Body of pancreas (tissue), 4 donors: ENCODE measurements at places on chromosomes 1 and 21.
A peak's percentile ranks its signal among the peaks of the same experiment; 100 is the strongest.

- peaks cover 27% of the 10 kb centered on the region for H3K4me1 ChIP-seq
- H3K27me3 ChIP-seq: no peaks in the 10 kb centered on the region
- H3K4me3 ChIP-seq: no peak overlapping the region
- no peak overlapping the region for H3K27ac ChIP-seq
These were observed 25.8 kb downstream of the PIK3C2B start for GRCh38 chr1:204468766-204469302.

GRCh38 chr21:31181082-31181750, 142.9 kb upstream of the KRTAP19-8 start:
- peaks cover 3% of the 10 kb centered on the region for H3K27me3 ChIP-seq
- H3K36me3 ChIP-seq: no peaks in the 10 kb centered on the region
- no peaks in the 10 kb centered on the region for H3K4me1 ChIP-seq
- no peak overlapping the region for H3K4me3 ChIP-seq
- H3K27ac ChIP-seq: no peak overlapping the region
- no peak for DNase-seq

DNA sequence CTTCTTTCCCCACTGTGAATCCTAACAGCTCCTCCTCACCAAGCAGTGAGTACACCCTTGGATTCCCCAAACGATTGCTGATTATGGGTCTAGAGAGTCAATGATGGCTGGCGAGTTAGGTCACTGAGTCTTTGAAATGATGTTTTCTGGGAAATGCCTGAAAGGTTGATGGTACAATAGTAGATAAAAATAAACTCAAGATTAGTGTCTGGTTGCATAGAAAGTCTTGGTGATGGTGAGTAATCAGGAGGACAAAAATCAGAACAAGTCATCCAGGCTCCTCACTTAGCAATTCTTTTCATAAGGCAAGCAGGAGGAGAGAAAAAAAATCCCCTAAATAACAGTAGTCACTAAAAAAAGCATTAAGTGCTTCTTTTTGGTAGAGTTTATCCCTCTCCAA, 22.6 kb downstream of the HLX start:
- H3K36me3 ChIP-seq: no peaks in the 10 kb centered on the region
- H3K4me1 ChIP-seq: no peaks in the 10 kb centered on the region
- no peak overlapping the region for H3K27ac ChIP-seq
- no peaks in the 10 kb centered on the region for H3K27me3 ChIP-seq
- no peak for DNase-seq

DNA sequence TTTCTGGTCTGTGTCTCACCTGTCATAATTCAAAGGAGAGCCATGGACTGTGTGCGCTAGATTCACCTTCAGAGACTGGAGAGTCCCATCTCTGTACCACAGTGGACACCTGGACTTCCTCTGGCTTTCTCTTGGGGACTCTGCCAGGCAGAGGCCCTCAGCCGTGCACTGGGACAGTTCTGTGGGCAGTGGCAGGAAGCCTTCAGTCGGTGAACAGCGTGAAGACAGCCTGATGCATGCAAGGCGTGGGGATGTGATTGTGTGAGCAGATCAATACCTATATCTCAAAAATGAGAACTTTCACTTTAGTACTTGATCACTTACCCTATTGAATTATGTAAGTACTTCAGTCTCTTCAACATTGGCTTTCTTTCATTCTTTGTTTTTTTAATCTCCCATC, 245.3 kb downstream of the DISC1 start:
- no peaks in the 10 kb centered on the region for H3K36me3 ChIP-seq
- no peaks in the 10 kb centered on the region for H3K4me1 ChIP-seq
- H3K27me3 ChIP-seq: no peaks in the 10 kb centered on the region
- H3K27ac ChIP-seq: no peak overlapping the region

DNA sequence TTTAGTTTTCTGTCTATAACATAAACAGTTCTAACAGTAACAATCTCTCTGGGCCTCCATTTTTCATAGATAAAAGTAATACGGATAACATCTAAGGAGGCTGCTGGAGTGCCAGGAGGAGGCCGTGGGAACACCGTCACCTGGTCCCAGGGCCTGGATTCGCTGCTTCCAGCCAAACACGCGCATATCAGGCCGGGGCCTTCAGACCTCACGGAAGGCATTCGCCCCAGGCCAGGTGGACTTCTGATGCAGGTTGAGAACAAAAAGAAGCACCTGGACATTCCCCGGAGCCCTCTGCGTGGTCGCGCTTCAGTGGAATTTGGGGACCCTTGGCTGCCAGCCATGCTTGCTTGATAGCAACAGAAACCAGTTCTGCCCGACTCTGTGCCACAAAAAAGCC, 113.1 kb upstream of the GUCA2B start:
- no peaks in the 10 kb centered on the region for H3K36me3 ChIP-seq
- DNase-seq: peak; percentile 92
- peaks cover 30% of the 10 kb centered on the region for H3K4me1 ChIP-seq
- H3K27ac ChIP-seq: peak overlapping the region; percentile 52

DNA sequence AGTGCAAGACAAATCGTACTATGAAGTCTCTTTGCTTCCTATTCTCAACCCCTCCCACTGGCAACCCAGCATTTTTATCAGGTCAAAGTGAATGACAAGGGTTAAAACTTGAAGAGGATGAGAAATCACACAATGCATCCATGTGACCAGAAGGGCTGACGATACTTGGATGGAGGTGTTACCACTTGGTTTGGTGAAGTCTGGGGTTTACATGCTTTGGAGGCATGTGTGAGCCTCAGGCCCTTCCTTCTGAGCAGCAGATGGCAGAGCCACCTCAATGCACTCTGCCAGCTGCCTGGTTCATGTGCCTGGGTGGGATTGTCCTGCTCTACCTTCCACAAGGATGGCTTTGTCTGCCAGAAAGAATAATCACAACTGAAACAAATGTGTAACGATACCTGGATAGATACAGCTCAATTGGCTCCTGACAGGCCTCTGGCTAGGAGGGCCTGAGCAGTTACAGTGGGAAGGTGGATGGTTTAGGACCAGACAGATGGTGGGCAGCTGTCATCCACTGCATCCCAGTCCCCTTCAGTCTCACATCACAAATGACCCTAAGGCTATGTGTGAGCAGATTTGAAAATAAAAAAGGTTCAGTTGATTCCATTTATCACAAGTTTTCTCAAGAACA, 51.5 kb upstream of the CNIH3 start:
- no peaks in the 10 kb centered on the region for H3K36me3 ChIP-seq
- no peak overlapping the region for H3K27ac ChIP-seq
- H3K27me3 ChIP-seq: no peaks in the 10 kb centered on the region
- no peaks in the 10 kb centered on the region for H3K4me1 ChIP-seq
- DNase-seq: no peak

GRCh38 chr1:18290740-18291412, 183.3 kb downstream of the IGSF21 start:
- H3K27me3 ChIP-seq: peaks cover 6% of the 10 kb centered on the region
- no peak for DNase-seq
- no peaks in the 10 kb centered on the region for H3K36me3 ChIP-seq

DNA sequence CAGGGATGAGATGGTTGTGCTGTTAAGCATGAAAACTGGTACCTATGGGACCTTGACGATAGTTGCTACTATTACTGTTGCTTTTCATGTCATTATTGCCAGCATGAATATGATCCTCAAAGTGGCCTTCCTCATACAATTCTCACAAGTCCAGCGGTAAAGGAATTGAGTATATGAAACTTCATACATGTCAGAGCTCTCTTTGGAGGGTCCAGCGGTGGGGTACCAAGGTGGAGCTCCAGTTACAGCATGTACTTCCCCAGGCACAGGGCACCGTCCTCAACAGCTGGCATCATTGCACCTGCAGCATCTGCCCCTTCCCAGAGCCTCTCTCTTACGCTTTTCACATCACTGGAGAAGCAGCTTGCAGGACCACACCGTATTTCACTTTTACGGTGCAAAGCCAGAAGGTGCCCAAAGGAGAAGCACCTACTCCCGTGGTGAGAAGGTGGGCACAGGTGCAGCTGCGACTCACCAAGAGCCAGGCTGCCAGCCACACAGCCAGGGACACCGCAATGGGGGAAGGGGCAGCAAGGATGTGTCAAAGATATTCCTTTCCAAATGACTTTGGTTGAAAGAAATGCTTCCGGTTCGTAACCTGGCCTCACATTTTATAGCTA, 166.4 kb upstream of the IRF2BP2 start:
- H3K4me3 ChIP-seq: no peak overlapping the region
- DNase-seq: no peak

GRCh38 chr1:64699327-64699726, 45.5 kb upstream of the RAVER2 start:
- no peak for DNase-seq
- H3K4me3 ChIP-seq: no peak overlapping the region
- no peaks in the 10 kb centered on the region for H3K4me1 ChIP-seq

- H3K4me1 ChIP-seq: no peaks in the 10 kb centered on the region
- DNase-seq: no peak
- no peak overlapping the region for H3K4me3 ChIP-seq
- no peaks in the 10 kb centered on the region for H3K36me3 ChIP-seq
- no peaks in the 10 kb centered on the region for H3K27me3 ChIP-seq
- H3K27ac ChIP-seq: no peak overlapping the region
These were observed 19.8 kb downstream of the AVPR1B start for GRCh38 chr1:206097381-206097780.

- no peak overlapping the region for H3K27ac ChIP-seq
- no peaks in the 10 kb centered on the region for H3K4me1 ChIP-seq
These were observed 2164.2 kb downstream of the NCAM2 start for GRCh38 chr21:23162198-23162946.

DNA sequence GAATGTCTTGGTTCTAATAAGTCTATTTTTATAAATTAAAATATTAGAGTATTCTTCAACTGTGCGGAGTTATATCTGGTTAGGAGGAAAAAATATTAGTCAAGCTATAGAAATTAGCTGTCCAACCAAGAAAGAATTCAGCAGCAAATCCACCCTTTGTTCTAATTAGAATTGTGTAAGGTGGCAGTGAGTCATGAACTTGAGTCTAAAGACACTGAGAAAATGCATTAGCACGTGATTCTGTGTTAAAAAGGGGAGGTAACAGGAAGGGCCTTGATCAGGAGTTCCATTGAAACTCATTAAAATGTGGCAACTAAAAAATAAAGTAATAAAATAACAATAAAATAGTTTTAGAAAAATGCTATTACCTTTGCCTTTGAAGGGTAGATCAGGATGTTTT, 398.2 kb upstream of the RGS18 start:
- no peak overlapping the region for H3K4me3 ChIP-seq
- H3K27me3 ChIP-seq: no peaks in the 10 kb centered on the region
- no peaks in the 10 kb centered on the region for H3K36me3 ChIP-seq
- DNase-seq: no peak

DNA sequence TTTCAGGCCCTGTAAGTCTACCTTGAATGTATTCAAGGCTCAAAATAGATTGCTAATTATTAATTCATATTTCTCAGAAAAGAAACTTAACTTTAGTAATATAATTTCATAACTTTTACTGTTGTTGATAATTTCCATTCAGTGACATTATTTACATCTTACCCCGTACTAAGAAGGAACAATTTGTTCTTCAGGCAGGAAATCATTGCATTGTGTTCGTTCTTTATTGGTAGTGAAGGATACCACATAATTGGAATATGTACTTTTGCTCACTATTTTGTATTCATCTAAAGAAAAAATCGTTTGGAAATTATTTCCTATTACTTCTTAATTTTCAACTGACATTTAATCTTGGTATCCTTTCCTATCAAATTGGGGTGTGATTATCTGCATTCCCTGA, 39.4 kb downstream of the CTTNBP2NL start:
- H3K4me1 ChIP-seq: peaks cover 11% of the 10 kb centered on the region
- no peak for DNase-seq
- no peaks in the 10 kb centered on the region for H3K27me3 ChIP-seq
- H3K27ac ChIP-seq: no peak overlapping the region
- no peak overlapping the region for H3K4me3 ChIP-seq
